Pons (tissue), 1 donor: ENCODE measurements at places on chromosomes 16 and 17.

DNA sequence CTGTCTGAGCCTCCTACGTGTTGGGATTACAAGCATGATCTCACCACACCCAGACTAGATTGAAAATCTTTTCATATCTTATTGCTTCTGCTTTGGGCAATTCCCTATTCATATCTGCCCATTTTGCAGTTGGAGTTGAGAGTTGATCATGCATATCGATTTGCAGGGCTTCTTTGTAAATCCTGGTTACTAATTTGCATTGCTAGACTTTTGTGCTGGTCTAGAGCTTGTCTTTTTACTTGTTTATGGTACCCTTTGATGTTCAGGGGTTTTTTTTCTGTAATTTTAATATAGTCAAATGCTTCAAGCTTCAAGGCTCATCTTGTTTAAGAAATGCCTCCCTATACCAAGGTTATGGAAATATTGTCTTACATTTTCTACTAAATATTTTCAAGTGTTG lies 23.5 kb upstream of the CMIP start:
- no peak for DNase-seq

DNA sequence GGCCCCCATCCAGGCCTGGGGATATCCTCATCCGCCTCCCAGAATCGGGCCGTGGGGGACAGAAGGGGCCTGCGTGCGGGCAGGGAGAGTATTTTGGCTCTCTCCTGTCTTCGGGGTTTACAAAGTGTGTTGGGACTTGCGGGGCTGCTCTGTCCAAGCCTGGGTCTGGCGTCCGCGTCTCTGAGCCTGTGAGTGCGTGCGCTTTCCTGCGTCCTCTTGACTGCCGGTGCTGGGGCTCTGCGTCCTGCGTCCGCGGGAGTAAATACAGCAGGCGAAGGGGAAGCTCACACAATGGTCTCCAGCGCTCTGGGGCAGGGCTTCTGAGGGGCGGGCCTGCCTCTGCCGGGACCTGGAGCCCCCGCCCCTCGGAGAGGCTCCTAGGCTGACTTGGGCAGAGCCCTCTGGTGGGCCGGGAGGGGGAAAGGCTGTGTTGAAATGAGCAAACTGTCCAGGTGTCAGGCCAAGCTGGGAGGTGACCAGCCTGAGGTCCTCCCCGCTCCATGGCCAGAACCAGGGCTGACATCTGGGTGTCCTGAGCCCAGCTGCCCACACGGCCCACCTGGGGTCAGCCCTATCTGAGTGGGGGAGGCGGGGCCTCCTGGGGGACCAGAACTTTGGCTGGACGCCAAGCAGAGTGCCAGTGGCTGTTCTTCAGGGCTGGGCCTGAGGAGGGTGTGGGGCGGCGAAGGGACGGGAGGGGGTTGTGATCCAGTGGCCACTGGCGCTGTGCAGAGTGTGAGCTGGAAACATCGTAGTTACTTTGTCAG lies 233.6 kb downstream of the SEC14L1 start:
- DNase-seq, result peak; percentile 32

DNA sequence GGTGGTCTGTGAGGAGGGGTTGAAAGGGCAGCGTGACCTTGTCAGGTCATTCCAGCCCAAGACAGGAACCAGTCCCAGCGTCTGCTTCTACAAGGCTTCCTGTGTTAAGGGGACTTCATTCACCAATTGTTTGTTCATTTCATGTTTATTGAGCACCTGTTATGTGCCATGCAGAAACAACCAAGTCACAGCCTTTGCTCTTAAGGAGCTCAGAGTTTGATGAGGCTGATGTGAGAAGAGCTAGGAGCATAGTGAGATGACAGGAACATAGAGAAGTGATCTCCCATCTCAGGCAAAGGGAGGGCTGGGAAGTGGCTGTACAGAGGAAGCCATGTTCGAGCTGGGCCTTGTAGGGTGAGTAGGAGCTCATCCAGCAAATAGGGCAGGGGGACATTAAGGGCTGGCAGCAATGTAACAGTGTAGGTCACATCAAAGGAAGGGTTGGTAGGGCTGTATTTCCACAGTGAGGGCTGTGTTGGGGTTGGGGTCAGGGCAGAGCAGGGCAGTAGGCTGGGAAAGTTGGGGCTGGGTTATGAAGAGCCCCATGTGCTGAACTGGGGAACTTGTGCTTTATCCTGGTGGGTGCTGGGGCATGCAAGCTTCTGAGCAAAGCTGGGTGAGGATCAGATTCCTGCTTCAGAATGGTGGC lies 79.8 kb downstream of the ARHGAP23 start:
- no peak for DNase-seq

- DNase-seq, result peak; percentile 43
These were observed 2.1 kb downstream of the CPD start for GRCh38 chr17:30380643-30381339.

DNA sequence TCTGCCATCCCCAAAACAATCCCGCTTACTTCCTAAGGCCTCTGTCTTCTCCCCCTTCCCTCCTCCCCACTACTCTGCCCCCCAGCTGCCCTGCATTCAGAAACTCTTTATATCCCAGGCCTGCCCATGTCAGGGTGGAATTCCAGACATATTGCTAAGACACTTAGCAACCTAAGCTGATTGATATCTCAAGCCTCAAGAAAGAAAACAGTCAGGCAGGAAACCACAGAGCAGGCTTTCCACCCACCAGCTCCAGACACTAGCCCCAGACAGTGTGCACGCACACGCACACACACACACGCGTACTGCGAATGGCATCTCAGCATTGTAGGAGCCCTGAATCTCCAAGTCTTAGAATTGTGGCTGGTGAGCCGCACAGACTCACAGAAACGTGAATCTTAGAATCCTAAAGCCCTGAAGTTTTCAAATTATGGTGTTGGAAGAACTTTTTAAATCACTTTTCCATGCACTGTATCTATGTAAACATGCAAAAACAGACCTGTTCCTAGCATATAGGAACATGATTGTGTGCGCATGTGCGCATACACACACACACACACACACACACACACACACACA lies 8.8 kb upstream of the LPCAT2 start:
- peak; percentile 81 for DNase-seq

- DNase-seq, result no peak
These were observed 185.9 kb downstream of the RGS9 start for GRCh38 chr17:65323049-65323448.

DNA sequence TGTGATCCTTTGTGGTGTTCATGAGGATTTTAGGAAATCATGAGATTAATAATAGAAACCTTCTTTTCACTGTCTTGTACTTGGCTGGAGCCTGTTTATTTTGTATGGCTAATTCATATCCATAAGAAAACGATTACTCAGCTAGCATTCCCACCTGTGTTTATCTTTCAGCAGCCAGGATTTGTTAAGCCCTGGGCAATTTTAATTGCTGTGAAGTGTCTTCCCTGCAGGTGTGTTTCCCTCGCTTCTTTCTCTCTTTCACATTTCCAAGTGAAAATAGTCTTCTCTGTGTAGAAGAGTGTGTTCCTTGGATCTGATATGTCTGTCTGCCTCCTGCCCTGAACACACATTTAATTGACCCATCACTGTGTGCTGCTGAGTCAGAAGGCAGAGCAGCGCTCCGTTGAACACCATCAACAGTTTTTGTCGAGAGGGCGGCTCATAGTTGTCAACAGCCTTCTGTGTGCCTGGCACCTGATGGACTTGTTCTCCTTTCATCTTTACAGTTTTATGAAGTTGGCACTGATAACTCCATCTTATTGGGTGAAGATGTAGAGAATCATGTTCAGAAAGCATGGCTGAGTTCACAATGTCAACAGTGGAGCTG lies 83.2 kb downstream of the SPECC1 start:
- DNase-seq, result no peak

GRCh38 chr17:8015236-8015956 lies 13.0 kb downstream of the GUCY2D start:
- DNase-seq, result no peak

DNA sequence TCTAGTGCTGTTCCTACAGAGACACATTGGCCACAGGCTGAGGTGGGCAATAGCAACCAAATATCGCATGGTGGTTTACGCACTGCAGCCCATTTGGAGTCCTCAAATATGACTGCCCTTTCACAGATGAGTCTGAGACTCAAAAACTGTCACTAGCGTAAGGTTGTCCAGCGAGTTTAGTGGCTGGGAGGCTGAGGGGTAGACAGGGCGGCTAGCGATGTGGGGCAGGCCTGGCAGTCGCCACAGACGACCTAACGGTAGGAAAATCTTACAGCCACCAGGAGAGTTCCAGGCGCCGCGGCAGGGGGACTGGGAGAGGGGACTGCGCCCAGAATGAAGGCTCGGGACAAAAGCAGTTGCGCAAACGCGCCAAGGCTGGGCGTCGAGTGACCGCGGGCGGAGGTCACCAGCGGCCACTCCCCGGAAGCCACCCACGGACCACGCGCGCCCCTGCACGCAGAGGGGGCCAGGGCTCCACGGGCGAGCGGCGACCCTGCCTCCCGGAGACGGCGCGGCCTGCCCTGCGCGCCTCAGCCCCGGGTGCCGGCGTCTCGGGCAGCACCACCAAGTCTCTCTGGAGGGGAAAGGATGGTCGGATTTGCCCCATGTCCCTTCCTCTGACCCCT lies 699 bp upstream of the MAP1LC3B start:
- DNase-seq, result no peak
